ENCODE measurements at places on chromosomes 4 and X. TPM values are rescaled to one million over a fixed set of nuclear protein-coding genes. Genes with fewer than 3 reads are reported as not detected.

Gene TLR10
- 2.0 TPM for total RNA-seq

Gene PCYT1B
- total RNA-seq, result not detected

Gene ZNF630
- 20.6 TPM for total RNA-seq

Gene SMAD1
- 49.0 TPM for total RNA-seq

Gene BEX2
- 1.8 TPM for total RNA-seq

Gene TEX28
- not detected for total RNA-seq

Gene SHROOM3
- total RNA-seq, result 444 TPM

Gene SPANXC
- total RNA-seq, result not detected

Gene GBA3
- 306 TPM for total RNA-seq

Gene REPS2
- 7.4 TPM for total RNA-seq

Gene SPP1
- total RNA-seq, result 4.3 TPM

Gene PDE5A
- total RNA-seq, result 58.6 TPM

Gene DDIT4L
- total RNA-seq, result not detected

Gene SPANXD
- not detected for total RNA-seq

Gene PPP4R3C
- total RNA-seq, result not detected

Gene ASB9
- not detected for total RNA-seq

Gene C4orf54
- total RNA-seq, result not detected

Gene STS
- total RNA-seq, result 5.3 TPM

Gene EDA2R
- not detected for total RNA-seq

Gene PABPC5
- 1.1 TPM for total RNA-seq

Gene MAGEA9B
- not detected for total RNA-seq

Gene GPRASP2
- 1.7 TPM for total RNA-seq

Gene ZNF182
- 8.3 TPM for total RNA-seq

Gene GPR82
- 0.40 TPM for total RNA-seq

Gene ADGRA3
- total RNA-seq, result 58.2 TPM
